Pancreas (tissue), 10 donors: ENCODE measurements at places on chromosomes 5 and 9.

- DNase-seq = no peak
Measured at GRCh38 chr5:4313138-4313537, 717.5 kb downstream of the IRX1 start.

DNA sequence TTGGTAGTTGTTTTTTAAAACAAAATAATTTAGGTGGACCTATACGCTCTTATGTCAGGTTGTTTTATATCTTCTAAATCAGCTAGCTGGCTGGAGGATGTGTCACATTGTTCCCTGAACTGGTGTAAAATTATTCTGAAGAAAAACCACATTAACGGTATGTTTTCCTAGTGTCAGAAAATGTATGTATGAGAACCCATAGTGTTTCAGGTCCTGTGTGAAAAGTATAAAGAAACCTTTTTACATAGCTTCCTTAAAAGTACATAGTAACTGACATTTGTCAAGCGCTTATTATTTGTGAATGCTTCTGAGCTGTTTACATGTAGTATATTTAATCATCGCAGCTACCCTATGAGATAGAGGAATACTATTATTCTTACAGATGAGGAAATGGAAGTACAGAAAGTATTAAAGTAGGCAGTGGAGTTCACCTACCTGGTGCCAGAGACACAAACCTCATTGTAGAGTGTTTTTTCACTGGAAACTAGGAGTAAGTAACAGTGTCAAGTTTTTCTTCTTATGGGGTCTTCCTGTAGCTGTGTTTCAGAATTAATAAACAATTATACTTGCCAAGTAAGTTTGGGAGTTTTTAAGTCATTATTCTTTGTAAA, 10.4 kb upstream of the FAM120AOS start:
- DNase-seq = no peak

DNA sequence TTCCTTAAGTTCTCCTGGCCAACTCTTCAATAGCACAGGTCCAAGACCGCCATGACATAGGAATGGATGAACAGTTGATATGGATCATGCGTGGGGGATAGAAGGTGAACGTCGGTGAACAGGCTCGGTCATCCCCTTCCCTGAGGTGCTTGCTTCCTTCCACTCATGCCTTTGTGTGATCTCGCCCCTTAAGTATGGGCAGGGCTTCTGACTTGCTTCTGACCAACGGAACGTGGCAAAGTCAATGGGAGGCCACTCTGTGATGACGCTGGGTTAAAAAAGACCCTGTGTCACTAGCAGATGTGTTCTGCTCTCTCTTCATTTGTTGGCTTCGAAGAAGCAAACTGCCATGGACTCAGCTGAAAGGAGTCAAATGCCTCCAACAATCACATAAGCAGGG, 240.5 kb upstream of the TUT7 start:
- DNase-seq = no peak

DNA sequence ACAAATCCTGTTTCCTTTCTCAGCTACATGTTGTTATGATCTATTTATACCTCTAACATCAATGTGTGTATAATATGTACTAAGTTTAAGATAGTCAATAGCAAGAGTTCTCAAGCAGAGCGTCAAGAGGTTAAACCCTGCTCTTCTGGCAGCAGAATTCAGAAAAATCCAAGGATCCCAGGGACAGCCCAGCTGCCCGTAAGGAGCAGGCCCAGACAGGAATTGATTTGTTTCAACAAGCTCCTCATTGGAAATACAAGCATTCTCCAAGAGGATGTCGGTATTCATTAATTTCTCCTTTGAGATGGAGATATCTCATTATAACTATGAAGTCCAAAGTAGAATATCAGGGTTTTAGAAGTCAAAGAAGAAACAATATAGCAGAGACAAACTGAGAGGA, 14.9 kb downstream of the EFNA5 start:
- no peak for DNase-seq

GRCh38 chr5:16480821-16481538, 15.4 kb upstream of the ZNF622 start:
- no peak for DNase-seq

DNA sequence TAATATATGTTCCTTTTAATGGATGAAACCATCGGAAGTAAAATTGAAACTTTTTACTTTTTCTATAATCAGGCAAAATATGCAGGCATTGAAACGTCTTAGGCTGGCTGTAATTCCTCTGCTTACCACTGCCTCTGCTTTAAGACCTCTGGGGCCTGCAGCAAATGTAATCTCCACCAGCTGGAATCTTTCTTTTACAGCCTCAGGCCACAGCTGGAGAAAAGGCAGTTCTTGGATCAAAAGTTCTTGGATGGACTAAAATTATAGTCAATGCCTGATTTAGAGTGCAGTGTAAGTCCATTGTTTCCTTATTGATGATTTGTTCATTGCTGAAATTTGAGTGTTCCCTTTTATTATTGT, 396.7 kb downstream of the KCTD16 start:
- no peak for DNase-seq

GRCh38 chr5:15092801-15093200, 221.2 kb upstream of the ANKH start:
- DNase-seq = no peak

DNA sequence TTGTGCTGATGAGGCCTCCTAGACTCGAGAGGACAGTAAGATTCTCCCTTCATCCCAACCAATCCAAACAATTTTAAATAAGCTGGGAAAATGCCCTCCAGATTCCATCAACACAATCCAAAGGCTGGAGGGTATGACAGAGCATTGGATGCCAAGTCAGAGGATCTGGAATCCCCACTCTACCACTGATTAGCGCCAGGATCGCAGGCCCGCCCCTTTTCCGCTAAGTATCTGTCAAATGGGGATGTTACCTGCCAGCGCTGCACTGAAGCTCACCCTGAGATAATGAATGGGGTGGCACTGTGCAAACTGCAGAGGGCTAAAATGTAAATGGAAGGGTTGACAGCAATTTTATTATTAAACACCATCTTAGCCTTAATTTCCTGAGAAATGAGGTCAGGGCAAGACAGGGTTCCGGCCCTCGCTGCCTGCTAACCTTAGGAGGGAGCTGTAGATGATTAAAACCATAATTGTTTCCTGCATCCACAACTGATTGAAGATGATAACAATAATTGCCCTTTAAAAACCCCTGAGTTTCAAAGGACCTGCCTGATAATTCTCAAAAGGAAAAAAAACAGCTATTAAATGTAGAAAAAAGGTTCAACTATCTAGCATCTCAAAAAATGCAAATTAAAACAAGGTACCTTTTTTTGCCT, 31.6 kb upstream of the GABBR2 start:
- DNase-seq = no peak

- no peak for DNase-seq
Measured at GRCh38 chr9:79969393-79970145, 397.8 kb downstream of the TLE4 start.

GRCh38 chr5:32017692-32018367, 156.3 kb downstream of the GOLPH3 start:
- DNase-seq = no peak

DNA sequence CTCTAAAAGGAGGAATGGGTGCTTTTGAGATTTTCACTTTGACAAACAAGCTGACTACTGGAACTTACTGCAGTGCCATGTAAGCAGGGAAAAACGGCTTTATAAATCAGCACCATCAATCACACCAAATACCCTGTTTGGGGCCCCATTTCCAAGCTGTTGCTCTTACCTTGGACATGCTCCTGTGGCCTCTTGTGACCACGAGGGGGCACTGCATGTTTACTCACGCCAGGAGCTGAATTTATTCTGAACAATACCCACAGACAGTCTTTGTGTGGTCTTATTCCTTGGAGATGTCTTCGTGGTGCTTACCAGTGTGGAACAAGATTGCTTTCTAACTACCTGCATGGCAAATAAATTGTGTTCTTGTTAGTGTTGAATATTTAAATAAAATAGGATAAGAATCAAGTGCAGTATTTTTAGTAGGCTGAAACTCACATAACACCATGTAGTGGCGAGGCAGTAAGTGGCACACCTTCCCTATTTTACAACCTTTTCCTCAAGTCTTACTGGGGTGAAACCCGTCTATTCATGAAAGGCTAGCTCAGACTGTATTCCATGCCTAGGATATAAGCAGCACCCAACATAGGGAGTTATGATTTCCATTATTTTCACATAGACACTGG, 155.5 kb upstream of the NMUR2 start:
- DNase-seq = no peak

DNA sequence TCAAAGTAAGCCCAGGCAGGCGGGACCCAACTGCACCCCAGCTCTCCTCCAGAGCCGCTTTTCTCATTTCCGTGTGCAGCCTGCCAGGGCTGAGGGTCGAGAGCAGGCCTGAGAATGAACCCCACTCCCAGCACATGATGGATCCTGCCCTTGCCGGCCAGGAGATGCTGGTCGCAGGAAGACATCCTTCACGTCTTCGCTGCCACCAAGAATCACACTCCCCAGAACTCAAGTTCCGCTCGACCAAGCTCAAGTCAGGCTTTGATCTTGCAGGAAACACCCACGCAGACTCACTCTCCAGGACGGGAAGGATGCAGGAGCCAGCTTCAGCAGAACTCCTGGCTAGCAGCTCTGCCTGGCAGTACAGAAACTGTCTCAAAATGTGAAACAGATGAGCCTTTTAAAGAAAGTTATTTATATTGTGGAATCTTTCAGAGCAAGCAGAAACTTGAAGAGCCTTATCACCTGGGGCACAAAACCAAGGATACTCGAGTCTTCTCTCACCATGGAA, 102.4 kb downstream of the ROR2 start:
- DNase-seq = no peak

- no peak for DNase-seq
Measured at GRCh38 chr5:469752-470483, 26.9 kb downstream of the EXOC3 start.

GRCh38 chr5:73412597-73412988, 36.0 kb downstream of the FOXD1 start:
- DNase-seq = no peak

DNA sequence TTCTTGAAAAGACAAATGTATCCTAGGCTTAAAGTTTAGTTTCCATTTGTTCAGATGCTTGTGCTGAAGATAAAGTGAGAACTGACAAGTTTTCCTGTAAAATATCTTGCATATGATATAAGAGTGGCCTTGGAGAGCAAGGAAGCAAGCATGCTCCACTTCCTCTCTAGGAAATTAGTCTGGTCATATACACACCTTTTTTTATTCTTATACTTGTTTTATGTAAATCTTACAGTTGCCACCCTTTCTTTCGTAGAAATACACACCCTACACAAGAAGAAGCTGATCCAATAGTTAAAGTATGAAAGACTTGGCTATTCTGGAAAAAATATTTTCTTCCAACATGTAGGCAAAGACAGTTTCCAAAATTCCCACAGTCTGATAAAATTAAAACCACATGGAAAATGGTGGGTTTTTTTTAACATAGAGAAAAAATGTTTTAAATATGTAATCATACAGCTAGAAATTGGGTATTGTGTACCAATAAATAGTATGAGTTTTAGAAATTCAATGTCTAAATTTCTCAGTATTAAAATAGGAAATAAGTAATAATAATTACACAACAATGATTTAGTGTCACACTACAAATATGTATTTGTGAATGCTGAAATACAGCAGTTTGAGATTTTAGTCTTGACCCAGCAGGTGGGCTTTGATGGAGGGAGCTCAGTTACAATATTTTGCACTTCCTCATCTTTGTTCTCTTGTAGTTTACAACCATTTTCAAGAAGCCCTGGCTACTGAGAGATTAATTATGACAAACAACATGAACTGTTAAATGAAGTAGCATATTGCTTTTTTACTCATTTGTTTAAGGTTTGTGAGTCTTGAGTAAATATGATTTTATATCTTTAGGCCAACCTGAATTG, 185.7 kb upstream of the GNA14 start:
- DNase-seq = no peak

GRCh38 chr5:106303911-106304310, 1366.8 kb downstream of the EFNA5 start:
- DNase-seq = no peak

- no peak for DNase-seq
Measured at GRCh38 chr5:129244478-129244877, 149.9 kb downstream of the ISOC1 start.

- no peak for DNase-seq
Measured at GRCh38 chr9:27355166-27355565, 58.2 kb upstream of the EQTN start.

GRCh38 chr5:102865510-102866236, 110.6 kb downstream of the PAM start:
- peak; percentile 80 for DNase-seq

DNA sequence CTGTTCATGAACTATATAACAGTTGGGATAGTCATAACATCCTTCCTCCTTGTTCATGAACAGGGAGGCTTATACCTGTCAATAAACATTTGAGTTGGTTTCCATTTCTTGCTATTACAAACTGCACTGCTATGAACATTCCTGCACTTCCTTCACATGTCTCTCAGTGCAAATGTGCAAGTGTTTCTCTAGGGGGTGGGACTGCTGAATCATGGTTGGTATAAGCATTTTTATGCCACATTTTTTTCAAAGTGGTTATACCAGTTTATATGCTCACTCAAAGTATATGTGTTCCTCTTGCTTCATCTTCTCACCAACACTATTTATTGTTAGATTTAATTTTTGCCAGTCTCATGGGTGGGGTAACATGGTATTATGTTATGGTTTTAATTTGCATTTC, 25.8 kb upstream of the TPD52L3 start:
- no peak for DNase-seq

- DNase-seq = no peak
Measured at GRCh38 chr5:72463449-72464052, 43.7 kb downstream of the ZNF366 start.

- DNase-seq = no peak
Measured at GRCh38 chr9:109805050-109805449, 25.1 kb downstream of the PALM2AKAP2 start.

DNA sequence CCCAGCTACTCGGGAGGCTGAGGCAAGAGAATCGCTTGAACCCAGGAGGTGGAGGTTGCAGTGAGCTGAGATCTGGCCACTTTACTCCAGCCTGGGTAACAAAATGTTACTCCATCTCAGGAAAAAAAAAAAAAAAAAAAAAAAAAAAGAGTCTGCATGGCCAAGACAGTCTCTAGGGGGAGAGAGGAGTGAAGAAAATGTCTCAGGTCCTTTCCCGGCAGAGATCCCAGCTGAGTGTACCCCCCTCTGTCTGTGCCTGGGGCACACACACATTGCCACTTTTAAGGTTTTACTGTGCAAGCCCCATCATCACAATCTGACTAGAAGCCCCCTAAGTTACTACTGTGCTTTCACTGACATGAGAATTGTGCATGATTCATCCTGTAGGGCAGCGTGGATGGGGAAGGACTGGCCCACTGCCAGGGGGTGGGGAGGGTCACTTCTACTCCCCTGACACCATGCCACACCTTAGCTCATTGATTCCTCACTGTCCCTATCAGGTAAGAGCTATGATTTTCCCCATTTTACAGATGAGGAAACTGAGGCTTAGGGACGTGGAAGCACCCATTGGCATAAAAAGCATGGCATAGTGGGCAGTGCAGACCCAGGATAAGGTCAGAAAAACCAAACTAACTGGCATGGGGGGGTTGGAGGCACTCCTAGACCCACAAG, 102.3 kb upstream of the LARP1 start:
- DNase-seq = no peak
